Fibroblast of the conjunctiva (primary cell): ENCODE measurements at places on chromosomes 2 and 18.
A peak's percentile ranks its signal among the peaks of the same experiment; 100 is the strongest.

GRCh38 chr2:36059691-36060090 lies 295.9 kb upstream of the CRIM1 start:
- DNase-seq = no peak

GRCh38 chr2:240520974-240521350 lies 36.8 kb downstream of the ANKMY1 start:
- no peak for DNase-seq

- no peak for DNase-seq
These were observed 16.9 kb downstream of the CYP26B1 start for GRCh38 chr2:72130659-72131360.

- DNase-seq = no peak
These were observed 84.3 kb upstream of the FZD7 start for GRCh38 chr2:201949181-201949926.

- no peak for DNase-seq
These were observed 171.0 kb upstream of the SIX3 start for GRCh38 chr2:44770221-44771195.

GRCh38 chr2:24421668-24422067 lies 61.3 kb upstream of the ITSN2 start:
- no peak for DNase-seq

DNA sequence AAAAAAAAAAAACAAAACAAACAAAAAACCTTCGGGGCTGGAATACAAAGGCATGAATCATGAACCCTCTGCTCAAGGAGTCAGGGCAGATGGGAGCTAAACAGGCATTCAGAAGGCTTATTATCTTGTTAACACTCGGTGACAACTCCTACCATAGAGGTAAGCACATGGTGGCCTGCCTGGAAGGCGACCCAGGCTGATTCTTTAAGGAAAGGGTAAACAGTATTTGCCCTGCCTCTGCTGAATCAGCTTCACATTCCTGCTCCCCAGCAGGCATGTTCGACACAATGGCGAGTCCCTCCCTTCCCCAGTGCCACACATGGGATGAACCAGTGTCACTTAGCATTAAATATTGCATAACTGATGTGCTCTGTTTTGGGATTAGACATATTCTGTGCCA lies 191.9 kb downstream of the ARL4C start:
- no peak for DNase-seq

- no peak for DNase-seq
These were observed 80.6 kb downstream of the ADD2 start for GRCh38 chr2:70687461-70687795.

DNA sequence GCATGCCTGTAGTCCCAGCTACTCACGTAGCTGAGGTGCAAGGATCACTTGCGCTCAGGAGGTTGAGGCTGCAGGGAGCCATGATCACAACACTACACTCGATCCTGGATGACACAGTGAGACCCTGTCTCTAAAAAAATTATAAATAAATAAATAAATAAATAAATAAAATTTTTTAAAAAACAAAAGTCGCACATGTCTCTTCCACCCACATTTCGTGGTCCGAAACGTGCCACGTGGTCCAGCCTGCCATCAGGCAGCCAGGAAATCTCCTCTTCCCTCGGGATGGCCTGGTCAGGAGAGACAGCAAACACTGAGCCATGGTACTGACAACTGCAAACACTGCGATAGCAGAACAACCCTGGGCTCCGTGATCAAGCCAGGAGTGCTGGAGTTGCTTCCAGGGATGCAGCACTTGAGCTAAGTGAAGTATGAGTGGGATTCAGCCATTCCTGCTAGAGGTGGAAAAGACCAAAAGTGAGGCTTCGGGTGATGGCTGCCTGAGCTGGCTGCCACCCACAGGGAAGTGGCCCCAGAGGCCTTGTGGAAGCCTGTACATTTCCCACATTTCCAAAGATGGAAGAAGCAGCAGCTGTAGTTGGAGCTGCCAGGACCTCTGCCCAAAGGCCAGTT lies 193.1 kb downstream of the SMAD2 start:
- no peak for DNase-seq

DNA sequence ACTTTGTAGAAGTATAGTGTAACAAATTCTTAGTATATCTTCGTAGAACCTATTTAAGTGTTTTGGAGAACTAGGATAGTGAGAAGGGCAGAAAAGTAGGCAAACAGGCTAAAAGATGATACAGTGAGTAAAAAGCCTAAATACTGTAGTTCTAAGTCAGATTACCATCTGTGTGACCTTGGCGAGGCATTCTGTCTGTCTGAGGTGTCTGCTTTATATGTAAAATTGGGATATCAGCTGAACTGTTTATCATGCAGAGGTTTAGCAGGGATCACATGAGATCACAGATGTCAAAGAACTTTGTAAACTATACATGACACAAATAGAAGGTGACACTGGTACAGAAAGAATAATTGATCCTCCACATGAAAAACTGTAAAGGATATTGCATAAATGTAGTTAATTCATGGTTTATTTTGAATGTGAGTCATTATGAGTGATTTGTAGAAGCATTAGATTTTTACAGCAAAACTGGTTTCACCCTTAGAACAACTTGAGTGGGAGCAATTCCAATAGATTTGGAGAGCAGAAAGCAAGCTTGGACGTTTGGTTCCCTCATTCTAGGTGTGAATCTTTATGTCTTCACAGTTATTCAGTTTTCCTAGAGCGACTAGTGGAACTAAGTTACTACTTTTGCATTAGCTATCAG lies 41.9 kb downstream of the TAF1B start:
- no peak for DNase-seq

DNA sequence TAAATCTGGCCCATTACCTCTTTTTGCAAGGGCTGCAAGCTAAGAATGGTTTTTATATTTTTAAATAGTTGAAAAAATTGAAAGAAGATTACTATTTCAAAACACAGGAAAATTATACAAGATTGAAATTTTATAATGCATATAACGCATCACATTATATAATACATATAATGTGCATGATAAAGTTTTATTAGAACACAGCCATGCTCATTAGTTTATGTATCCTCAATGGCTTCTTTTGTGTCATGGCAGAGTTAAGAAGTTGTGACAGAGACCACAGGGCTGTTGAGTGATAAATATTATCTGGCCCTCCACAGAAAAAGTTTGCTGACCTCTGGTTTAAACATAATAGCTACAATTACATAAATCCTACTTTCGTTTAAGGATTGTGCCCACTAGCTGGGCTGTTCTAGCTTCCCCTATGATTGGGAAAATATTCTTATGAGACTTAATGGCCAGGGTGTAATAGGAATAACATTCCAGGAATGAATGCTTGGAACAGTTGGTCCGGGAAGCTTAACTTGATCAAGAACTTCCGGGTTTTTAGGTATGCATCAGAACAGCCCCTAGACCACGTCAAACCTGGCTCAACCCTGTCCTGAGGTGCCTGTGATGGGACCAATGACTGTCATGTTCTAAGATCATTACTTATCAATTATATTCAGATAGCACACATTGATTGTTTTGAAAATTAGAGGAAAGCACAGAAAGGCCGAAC lies 98.7 kb upstream of the LPIN2 start:
- no peak for DNase-seq

DNA sequence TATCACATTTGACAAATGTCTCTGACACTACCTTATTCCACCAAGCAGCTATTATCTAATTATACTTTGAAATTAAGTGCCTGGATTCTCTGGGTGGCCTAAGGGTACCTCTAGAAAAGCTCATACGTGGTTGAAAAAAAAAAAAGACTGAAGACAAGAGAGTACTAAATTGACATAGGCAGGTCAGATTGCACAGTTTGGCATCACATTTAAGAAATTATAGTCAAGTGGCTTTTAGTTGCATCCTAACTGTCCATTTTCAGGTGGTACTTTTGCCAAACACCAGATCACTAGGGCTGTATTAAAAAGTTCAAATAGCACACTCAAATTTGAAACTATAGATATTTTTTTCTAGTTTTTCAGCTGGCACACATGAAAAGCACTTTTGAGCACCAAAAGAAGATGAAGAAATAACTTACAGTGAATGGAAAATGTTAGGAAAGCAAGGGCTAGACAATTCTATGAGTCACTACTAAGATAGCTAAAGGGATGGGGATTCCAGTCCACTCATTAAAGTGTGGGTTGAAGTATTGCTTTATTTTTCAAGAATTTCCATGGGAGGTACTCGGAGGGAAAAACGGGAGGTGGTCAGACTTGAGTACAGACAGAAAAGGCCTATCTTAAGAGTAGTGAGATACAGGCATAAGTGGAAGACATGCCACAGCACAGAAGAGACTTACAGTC lies 106.5 kb upstream of the COL5A2 start:
- DNase-seq = peak; percentile 91

GRCh38 chr18:36127836-36128529 lies 1.2 kb downstream of the SLC39A6 start:
- no peak for DNase-seq

DNA sequence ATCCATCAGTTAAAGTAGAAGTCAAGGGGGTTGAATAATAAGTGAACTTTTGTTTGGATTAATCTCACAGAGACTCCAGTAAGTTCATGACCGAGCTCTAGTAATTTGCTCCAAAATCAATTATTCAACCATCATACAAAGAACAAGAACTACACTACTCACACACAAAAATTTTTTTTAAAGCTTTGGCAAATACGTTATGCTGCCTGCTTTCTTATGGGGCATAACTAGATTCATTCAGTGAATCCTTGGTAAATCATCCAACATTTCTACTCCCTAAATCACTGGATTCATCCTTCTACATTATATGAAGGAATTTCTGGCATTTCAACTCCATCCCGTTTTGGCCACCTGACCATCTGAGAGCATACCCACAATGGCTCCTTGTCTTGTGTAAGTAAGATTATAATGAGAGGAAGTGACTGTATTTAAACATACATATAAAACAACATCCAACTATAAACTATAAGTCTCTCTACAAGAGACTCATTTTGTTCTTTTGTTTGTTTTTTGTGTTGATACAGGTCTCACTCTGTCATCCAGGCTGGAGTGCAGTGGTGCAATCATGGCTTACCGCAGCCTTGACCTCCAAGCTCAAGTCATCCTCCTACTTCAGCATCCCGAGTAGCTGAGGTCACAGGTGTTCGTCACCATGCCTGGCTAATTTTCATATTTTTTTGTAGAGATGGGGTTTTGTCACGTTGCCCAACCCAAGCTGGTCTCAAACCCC lies 144.2 kb upstream of the LRRTM4 start:
- DNase-seq = no peak

GRCh38 chr18:76402026-76402990 lies 92.7 kb downstream of the ZNF516 start:
- no peak for DNase-seq

DNA sequence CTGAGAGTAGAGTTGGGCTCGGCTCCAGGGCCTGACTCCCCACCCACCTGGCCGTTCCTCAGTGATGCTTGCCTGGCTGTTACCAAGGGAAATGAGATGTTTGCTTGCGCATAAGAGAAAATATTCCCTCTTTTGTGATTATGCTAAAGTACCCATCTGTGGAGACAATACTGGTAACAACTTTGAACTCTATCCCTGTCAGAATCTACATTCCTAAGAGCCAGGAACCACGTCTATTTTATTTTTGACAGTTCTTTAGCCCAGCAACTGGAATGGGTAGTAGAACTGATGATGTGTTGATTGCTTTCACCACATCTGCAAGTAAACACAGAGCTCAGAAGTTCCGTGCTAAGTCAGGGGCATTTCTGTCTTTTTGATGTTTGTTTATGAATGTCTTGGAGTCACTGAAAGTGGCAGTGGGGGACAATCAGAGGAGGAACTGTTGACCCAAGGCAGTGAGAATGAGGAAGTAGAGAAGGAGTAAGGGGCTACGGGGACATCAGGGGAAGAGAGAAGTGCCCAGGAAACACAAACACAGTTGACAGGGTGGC lies 348.3 kb upstream of the SOX11 start:
- DNase-seq = no peak

DNA sequence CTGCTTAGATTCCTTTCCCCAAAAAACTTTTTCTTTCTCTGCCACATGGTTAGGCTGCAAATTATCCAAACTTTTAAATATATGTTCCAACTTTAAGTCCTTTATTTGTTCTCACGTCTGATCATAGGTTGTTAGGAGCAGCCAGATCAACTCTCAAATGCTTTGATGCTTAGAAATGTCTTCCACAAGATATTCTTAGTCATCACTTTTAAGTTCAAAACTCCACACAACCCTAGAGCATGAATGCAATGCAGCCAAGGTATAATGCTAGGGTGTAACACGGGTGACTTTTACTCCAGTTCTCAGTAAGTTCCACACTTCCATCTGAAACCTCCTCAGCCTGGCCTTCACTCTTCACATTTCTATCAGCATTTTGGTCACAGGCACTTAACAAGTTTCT lies 987.5 kb downstream of the DCDC2C start:
- no peak for DNase-seq

DNA sequence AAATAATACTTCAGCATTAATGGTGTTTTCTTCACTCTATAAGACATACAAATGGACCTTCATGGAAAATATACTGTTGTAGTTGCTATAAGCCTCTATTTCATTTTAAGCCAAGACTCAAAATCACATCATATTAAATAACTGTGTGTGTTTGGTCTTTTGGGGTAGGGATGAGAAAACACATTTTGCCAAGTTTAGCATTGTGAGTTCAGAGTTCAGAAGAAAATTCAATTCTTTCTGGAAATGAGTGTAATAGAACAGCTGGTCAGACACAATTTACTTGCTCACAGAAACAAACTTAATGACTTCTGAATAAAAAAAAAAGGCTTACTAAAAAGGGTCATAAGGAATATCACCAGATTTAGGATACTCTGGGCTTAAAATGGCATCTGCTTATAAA lies 149.5 kb downstream of the LRRTM4 start:
- DNase-seq = no peak

DNA sequence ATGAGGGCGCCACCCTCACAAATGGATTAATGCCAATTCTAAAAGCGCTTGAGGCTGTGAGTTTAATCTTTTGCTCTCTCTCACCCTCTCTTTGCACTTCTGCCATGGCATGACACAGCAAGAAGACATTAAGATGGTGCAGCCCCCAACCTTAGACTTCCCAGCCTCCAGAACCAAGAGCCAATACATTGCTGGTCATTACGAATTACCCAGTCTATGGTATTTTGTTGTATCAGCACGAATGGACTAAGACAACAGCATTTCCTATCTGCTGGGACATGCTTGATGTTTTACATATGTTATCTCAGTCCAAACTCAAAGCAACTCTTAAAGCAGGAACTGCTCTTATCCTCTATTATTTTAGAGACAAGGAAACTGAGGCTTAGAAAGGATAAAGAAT lies 222.9 kb downstream of the STK39 start:
- DNase-seq = no peak

- DNase-seq = peak; percentile 92
These were observed 37.5 kb downstream of the TBC1D8 start for GRCh38 chr2:101113441-101114267.

GRCh38 chr2:62200868-62201267 lies 5.0 kb downstream of the B3GNT2 start:
- no peak for DNase-seq

GRCh38 chr18:36025025-36025424 lies 42.3 kb downstream of the RPRD1A start:
- DNase-seq = no peak

DNA sequence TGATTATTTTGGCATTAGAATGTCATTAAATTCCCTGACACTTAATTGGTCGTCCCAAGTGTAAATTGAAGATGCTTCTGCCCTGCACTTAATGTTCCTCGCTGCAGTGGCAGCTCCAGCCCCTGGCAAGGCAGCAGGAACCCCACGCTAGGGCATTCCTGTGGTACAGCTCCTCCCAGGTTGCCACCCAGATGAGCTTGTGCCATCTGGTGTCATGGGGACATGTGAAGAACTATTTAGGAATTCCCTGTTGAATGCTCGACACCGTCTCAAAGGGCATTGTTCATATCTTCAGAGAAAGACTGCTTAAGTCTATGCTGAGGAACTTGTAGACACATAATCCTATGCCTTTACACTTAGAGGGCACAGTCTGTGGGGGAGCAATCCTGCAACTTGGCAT lies 38.9 kb downstream of the BCL2L11 start:
- no peak for DNase-seq
